ENCODE measurements at places on chromosomes 1 and 21.
A peak's percentile ranks its signal among the peaks of the same experiment; 100 is the strongest.

GRCh38 chr1:117622726-117623125 is 16.9 kb downstream of the TENT5C start:
- DNase-seq, result no peak

GRCh38 chr1:24948079-24948827 is 18.2 kb upstream of the RUNX3 start:
- no peak for DNase-seq

GRCh38 chr1:82165304-82165703 is 364.6 kb downstream of the ADGRL2 start:
- DNase-seq, result no peak

DNA sequence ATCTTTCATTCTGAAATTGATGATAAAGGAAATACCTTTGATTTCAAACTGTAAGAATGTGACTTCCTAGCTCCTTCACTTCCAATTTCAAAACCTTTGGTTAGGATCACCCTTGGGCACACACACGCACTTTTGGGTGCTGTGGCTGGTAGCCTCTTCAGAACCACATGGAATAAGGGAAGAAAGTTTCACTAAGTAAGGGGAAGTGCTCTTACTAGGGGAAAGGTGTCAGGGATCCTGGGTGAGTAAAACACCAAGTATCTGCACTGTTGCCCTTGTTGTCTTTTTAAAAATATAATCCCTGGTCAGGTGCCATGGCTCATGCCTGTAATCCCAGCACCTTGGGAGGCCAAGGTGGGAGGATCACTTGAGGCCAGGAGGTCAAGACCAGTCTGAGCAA is 132.4 kb downstream of the SDCCAG8 start:
- peak; percentile 6 for DNase-seq

All from suppressor macrophage treated with lipopolysaccharide for 1 hour (primary cell).